ENCODE measurements at places on chromosomes 13 and 19.

GRCh38 chr13:64688893-64689677 is 2541.1 kb downstream of the PCDH9 start:
- no peak for DNase-seq
- H3K27ac ChIP-seq, result no peak overlapping the region
- H3K36me3 ChIP-seq, result no peaks in the 10 kb centered on the region

DNA sequence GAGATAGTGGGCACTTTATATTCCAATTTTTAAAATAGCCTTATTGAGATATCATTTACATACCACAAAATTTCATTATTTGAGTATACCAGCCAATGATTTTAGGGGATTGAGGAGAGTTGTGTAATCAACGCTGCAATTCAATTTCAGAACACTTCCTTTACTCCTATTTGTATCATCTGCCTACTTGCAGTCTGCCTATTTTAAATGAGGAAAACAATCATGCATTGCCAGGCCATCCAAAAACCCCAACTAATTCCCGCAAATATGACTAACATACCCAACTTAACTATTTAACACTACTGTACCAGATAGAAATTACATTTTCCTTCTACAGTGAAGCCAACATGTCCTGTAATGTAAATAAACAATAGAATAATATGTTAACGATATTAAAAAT is 26.7 kb downstream of the CAB39L start:
- no peaks in the 10 kb centered on the region for H3K36me3 ChIP-seq
- H3K4me3 ChIP-seq, result no peak overlapping the region
- no peaks in the 10 kb centered on the region for H3K27me3 ChIP-seq
- no peak for DNase-seq

DNA sequence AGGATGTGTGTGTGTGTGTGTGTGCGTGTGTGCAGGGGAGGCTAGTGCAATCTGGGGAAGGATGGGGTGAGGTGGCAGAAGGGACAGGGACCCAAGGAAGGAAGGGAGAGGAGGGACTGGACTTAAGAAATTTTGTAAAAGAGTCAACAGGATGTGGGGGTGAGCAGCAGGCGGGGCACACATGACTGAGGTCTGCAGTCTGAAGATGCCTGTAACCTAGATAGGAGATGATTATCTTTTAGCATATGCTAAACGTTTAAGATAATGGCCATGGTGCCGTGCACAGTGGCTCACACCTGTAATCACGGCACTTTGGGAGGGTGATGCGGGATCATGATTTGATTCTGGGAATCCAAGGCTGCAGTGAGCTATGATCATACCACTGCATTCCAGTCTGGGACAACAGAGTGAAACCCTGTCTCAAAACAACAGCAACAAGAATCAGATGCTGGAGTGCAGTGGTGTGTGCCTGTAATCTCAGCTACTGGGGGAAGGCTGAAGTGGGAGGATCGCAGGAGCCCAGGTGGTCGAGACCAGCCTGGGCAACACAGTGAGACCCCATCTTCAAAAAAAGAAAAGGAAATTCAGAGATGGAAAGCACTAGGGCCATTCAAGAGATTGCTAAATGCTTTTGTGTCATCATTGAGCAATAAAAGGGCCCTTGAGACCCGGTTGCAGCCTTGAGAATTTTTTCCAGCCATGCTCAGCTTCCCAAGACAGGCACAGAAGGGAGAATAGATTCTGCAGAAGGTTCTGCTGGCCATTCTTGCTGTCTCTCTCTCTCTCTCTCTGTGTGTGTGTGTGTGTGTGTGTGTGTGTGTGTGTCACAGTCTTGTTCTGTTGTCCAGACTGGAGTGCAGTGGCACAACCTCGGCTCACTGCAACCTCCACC is 3.8 kb upstream of the ZNF414 start:
- no peaks in the 10 kb centered on the region for H3K36me3 ChIP-seq
- peak overlapping the region; percentile 10 for H3K27ac ChIP-seq
- H3K27me3 ChIP-seq, result peaks cover 24% of the 10 kb centered on the region
- peaks cover 28% of the 10 kb centered on the region for H3K4me1 ChIP-seq
- DNase-seq, result no peak

GRCh38 chr19:38683393-38684077 is 36.1 kb downstream of the ACTN4 start:
- peaks cover 48% of the 10 kb centered on the region for H3K36me3 ChIP-seq
- no peak for DNase-seq
- no peaks in the 10 kb centered on the region for H3K27me3 ChIP-seq
- H3K4me1 ChIP-seq, result peaks cover 89% of the 10 kb centered on the region
- H3K4me3 ChIP-seq, result peak overlapping the region; percentile 64

- DNase-seq, result peak; percentile 6
- H3K27me3 ChIP-seq, result peaks cover 3% of the 10 kb centered on the region
- peaks cover 23% of the 10 kb centered on the region for H3K36me3 ChIP-seq
- H3K27ac ChIP-seq, result peak overlapping the region; percentile 27
Measured at GRCh38 chr13:36872621-36873020, 47.4 kb downstream of the SMAD9 start.

- H3K4me3 ChIP-seq, result no peak overlapping the region
- peaks cover 65% of the 10 kb centered on the region for H3K4me1 ChIP-seq
- no peaks in the 10 kb centered on the region for H3K27me3 ChIP-seq
- no peak overlapping the region for H3K27ac ChIP-seq
- H3K36me3 ChIP-seq, result peaks cover 4% of the 10 kb centered on the region
- no peak for DNase-seq
Measured at GRCh38 chr19:5131506-5132205, 162.7 kb downstream of the KDM4B start.

GRCh38 chr19:29715701-29716581 is 880 bp upstream of the C19orf12 start:
- DNase-seq, result no peak
- H3K36me3 ChIP-seq, result no peaks in the 10 kb centered on the region
- peak overlapping the region; percentile 74 for H3K27ac ChIP-seq
- peak overlapping the region; percentile 89 for H3K4me3 ChIP-seq
- H3K27me3 ChIP-seq, result no peaks in the 10 kb centered on the region
- H3K4me1 ChIP-seq, result peaks cover 44% of the 10 kb centered on the region

DNA sequence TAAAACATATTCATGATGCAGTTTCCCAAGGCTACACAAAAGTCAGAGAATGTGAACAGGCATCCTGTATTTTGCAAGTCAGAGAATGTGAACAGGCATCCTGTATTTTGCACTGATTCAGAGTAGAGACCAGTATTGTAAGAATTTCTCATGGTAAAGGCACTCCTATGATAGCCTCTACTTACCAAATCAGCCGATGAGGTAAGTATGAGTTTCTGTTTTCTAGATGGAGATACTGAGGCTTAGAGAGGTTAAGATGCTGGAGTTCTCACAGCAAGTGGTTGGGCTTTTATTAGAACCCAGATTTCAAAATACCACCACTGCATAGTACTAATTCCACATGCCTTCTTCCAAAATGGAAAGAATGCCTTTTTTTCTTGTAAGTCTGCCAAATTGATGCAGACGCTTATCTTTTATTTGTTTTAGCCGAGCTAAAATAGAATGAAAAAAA is 12.3 kb downstream of the TPT1 start:
- no peak for DNase-seq
- H3K36me3 ChIP-seq, result no peaks in the 10 kb centered on the region
- no peak overlapping the region for H3K4me3 ChIP-seq
- H3K27ac ChIP-seq, result no peak overlapping the region
- peaks cover 30% of the 10 kb centered on the region for H3K4me1 ChIP-seq

- H3K36me3 ChIP-seq, result peaks cover 17% of the 10 kb centered on the region
- no peak for DNase-seq
- no peak overlapping the region for H3K4me3 ChIP-seq
- peaks cover 53% of the 10 kb centered on the region for H3K4me1 ChIP-seq
Measured at GRCh38 chr13:29582171-29582570, 13.3 kb downstream of the SLC7A1 start.

GRCh38 chr19:2129892-2130770 is 21.2 kb downstream of the AP3D1 start:
- no peak overlapping the region for H3K27ac ChIP-seq
- no peak overlapping the region for H3K4me3 ChIP-seq
- no peaks in the 10 kb centered on the region for H3K27me3 ChIP-seq
- peaks cover 23% of the 10 kb centered on the region for H3K36me3 ChIP-seq
- DNase-seq, result no peak
- H3K4me1 ChIP-seq, result no peaks in the 10 kb centered on the region

- no peak overlapping the region for H3K4me3 ChIP-seq
- H3K36me3 ChIP-seq, result no peaks in the 10 kb centered on the region
- no peaks in the 10 kb centered on the region for H3K27me3 ChIP-seq
Measured at GRCh38 chr13:47413526-47413925, 516.7 kb upstream of the HTR2A start.

DNA sequence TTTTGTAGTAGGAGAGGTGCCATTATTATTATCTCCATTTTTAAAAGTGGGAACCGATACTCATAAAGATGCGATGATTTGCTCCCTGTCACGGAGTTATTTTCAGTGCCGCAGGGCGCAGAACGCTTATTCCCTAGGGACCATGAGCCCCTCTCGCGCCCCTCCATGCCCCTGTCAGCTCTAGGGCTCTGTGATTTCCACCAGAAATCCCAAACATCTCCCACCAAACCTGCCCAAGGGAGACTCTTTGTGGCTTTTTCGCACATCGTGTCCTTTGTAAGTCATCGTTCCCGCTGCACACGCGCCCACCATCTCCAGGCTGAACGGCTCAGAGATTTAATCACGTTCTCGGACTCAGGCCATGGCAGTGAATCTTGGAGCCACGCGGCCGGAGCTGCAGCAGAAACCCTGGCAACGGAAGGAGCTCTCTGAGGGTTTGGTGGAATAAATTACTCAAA is 105.1 kb downstream of the DNAJC15 start:
- H3K4me1 ChIP-seq, result peaks cover 54% of the 10 kb centered on the region
- no peaks in the 10 kb centered on the region for H3K36me3 ChIP-seq
- peak overlapping the region; percentile 36 for H3K4me3 ChIP-seq
- peaks cover 2% of the 10 kb centered on the region for H3K27me3 ChIP-seq
- peak overlapping the region; percentile 41 for H3K27ac ChIP-seq
- no peak for DNase-seq

DNA sequence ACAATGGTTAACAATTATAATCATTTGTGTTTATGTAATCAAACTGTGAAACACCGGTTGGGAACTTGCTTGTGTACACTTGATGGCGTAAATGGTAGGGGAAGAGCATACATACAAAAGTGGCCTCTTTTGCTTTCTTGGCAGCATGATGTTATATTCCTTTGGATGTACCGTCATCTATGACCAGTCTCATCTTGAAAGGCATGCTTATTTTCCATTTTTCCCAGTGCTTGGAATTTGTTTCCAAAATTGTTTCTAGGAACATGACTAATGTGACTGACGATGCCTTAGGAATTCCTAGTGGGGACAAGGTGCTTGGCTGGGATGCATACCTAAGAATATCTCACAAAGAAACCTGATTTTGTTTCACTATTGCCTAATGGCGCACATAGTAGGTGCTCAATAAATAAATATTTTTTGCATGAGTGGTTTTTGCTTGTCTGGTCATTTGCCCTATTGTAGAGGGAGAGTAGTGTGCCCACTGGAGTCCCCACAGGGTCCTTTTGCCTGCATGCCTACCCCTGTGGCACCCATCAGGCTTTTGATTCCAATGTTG is 45.5 kb downstream of the SAE1 start:
- peaks cover 58% of the 10 kb centered on the region for H3K36me3 ChIP-seq
- no peaks in the 10 kb centered on the region for H3K27me3 ChIP-seq
- no peak overlapping the region for H3K4me3 ChIP-seq

DNA sequence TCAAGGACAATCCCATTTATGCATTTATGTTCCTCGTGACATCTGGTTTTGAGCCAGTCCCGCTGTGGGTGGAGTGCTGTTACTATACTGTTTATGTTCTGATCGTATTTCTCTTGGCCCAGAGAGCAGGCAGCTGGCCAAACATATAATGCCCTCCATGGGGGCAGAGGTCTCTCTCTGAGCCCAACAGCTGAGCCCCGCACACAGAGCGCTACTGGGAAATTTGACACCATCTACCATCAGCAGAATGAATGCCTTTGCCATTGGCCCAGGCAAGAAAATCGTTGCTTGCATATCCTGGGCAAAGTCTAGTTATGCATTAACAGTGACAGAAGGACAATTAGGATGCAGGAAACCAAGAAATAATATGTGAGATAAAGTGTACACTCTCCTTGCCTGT is 126.8 kb upstream of the CACNA1A start:
- peak; percentile 41 for DNase-seq
- H3K27ac ChIP-seq, result peak overlapping the region; percentile 74

DNA sequence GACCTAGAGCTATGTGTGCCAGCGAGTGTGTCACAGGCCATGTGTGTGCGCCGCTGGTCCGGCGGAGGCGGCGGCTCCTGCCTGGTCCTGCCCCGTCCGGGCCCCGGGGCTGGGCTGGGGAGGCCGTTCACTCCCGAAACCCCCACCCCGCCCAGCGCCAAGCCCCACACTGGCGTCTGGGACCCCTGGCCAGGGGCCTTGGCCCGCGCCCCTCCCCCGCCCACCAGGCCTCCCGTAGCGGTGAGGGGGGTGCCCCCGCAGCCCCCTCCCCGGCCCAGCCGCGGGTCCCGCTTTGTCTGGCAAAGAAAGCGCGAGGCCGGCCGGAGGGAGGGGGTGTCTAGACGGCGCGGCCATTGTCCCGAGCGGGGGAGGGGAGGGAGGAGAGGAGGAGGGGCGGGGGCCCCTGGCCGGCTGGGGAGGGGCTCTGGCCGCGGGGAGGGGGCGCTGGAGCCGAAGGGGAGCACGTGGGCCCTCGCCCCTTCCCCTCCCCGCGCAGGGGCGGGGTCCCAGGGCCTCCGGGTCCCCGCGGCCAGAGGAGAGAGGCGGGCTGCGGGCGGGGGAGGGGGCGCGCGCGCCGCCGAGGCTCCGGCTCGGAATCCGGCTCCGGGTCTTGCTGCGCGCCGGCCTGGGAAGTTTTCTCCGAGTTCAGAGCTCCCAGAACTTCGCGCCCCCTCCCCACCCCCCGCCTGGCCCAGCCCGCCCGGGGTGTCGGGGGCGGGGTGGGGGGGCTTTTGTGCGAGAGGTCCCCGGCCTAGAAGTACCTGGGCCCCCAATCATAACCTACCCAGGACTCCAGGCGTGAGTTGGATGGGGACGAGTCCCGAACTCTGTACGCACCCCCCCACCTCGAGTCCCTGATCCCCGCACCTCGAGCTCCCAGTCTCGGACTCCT is 888 bp downstream of the NOTCH3 start:
- DNase-seq, result peak; percentile 88
- H3K4me1 ChIP-seq, result peaks cover 26% of the 10 kb centered on the region
- H3K27ac ChIP-seq, result peak overlapping the region; percentile 81
- H3K36me3 ChIP-seq, result peaks cover 19% of the 10 kb centered on the region

DNA sequence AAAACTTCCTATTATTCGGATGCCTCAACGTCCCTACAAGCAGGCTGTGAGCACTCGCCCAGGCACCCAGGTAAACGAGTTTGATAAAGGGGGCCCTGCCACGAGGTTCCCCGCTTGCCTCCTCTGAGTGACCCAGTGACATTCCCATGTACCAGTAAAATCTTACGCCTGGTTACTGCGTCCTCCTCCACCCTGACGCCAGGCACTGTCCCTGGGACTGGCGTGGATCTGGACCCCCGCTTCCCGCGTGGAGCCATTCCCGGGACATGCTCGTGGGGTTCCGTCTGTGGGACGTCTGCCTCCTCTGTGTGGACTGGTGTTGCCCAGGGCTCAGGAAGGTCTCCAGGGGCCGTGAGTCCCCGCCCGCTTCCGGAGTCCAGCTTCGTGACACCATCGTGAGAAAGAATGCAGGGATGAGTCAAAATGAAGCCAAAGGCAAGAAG is 407 bp upstream of the ZNF550 start:
- peak overlapping the region; percentile 99 for H3K4me3 ChIP-seq
- peaks cover 17% of the 10 kb centered on the region for H3K4me1 ChIP-seq
- H3K36me3 ChIP-seq, result peaks cover 50% of the 10 kb centered on the region

- H3K27me3 ChIP-seq, result peaks cover under 1% of the 10 kb centered on the region
- peak; percentile 40 for DNase-seq
- peak overlapping the region; percentile 81 for H3K27ac ChIP-seq
- peak overlapping the region; percentile 65 for H3K4me3 ChIP-seq
- no peaks in the 10 kb centered on the region for H3K36me3 ChIP-seq
Measured at GRCh38 chr13:44052780-44053184, 173.1 kb downstream of the LACC1 start.

GRCh38 chr13:103140001-103140671 is 73.9 kb upstream of the SLC10A2 start:
- H3K27me3 ChIP-seq, result no peaks in the 10 kb centered on the region
- H3K4me1 ChIP-seq, result peaks cover 5% of the 10 kb centered on the region
- DNase-seq, result no peak
- H3K27ac ChIP-seq, result no peak overlapping the region
- H3K36me3 ChIP-seq, result no peaks in the 10 kb centered on the region
- H3K4me3 ChIP-seq, result no peak overlapping the region

Measured in nephron progenitor cell (in vitro differentiated cells).